ENCODE measurements at places on chromosomes 1 and 21. TPM values are rescaled to one million over a fixed set of nuclear protein-coding genes. Genes with fewer than 3 reads are reported as not detected.

RNF186 gene
- total RNA-seq = not detected

BCL2L15 gene
- 1.9 TPM for total RNA-seq

CR1 gene
- 1.5 TPM for total RNA-seq

PLEKHO1 gene
- 50.8 TPM for total RNA-seq

LCE2B gene
- total RNA-seq = not detected

ETV3L gene
- 0.68 TPM for total RNA-seq

LRRC40 gene
- 16.3 TPM for total RNA-seq

SFN gene
- total RNA-seq = 1.6 TPM

TEDDM1 gene
- total RNA-seq = not detected

DISP1 gene
- total RNA-seq = 8.1 TPM

FMO3 gene
- total RNA-seq = 2.6 TPM

ANP32E gene
- total RNA-seq = 41.2 TPM

PRDM15 gene
- total RNA-seq = 11.8 TPM

DMBX1 gene
- not detected for total RNA-seq

ANGPTL1 gene
- total RNA-seq = 2.3 TPM

TOR1AIP1 gene
- 43.1 TPM for total RNA-seq

PRCC gene
- total RNA-seq = 81.7 TPM

CD1C gene
- total RNA-seq = not detected

MCOLN3 gene
- 1.8 TPM for total RNA-seq

CD1B gene
- not detected for total RNA-seq

SAMD11 gene
- 1.5 TPM for total RNA-seq

CFHR2 gene
- total RNA-seq = not detected

LDLRAD1 gene
- total RNA-seq = not detected

CTSS gene
- 11.5 TPM for total RNA-seq

SMG5 gene
- 112 TPM for total RNA-seq

SCNM1 gene
- total RNA-seq = 28.7 TPM

HSPB7 gene
- 1.2 TPM for total RNA-seq

RNF207 gene
- 31.2 TPM for total RNA-seq

C8A gene
- not detected for total RNA-seq

OR6F1 gene
- not detected for total RNA-seq

C1orf94 gene
- not detected for total RNA-seq

SLC22A15 gene
- 37.9 TPM for total RNA-seq

AGRN gene
- 114 TPM for total RNA-seq

BARHL2 gene
- not detected for total RNA-seq

CLIC4 gene
- 95.0 TPM for total RNA-seq

CAPZB gene
- 203 TPM for total RNA-seq

PHF13 gene
- 13.7 TPM for total RNA-seq

HES5 gene
- total RNA-seq = 7.2 TPM

TSPAN1 gene
- 1.7 TPM for total RNA-seq

LYPD8 gene
- 11.2 TPM for total RNA-seq

NLRP3 gene
- total RNA-seq = 6.4 TPM

PTPRC gene
- total RNA-seq = 8.2 TPM

APOBEC4 gene
- total RNA-seq = not detected

FCAMR gene
- total RNA-seq = not detected

TAL1 gene
- total RNA-seq = 10.4 TPM

CCDC181 gene
- 10.5 TPM for total RNA-seq

TENT5C gene
- 0.72 TPM for total RNA-seq

NBPF6 gene
- total RNA-seq = not detected

TFF2 gene
- total RNA-seq = not detected

Measured in dorsolateral prefrontal cortex (tissue), 122 donors.